Osteocyte (in vitro differentiated cells): ENCODE measurements at places on chromosomes 1 and 21.
A peak's percentile ranks its signal among the peaks of the same experiment; 100 is the strongest.

DNA sequence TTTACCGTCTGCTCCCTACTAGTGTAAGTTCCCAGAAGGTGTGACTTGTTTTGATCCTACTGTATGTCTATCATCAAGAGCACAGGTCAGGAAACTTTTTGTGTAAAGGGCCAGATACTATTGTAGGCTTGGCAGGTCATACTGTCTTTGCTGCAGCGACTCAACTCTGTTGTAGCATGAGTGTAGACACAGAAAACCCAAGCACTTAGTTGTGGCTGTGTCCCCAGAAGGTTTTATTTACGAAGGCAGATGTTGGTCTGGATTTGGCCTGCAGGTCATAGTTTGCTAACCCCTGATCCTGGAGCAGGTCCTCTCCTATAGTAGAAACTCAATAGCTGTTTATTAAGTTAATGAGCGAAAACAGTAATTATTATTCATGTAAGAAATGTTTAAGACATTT lies 365.9 kb upstream of the B3GALT2 start:
- no peak for DNase-seq

GRCh38 chr1:47262787-47263413 lies 30.9 kb upstream of the TAL1 start:
- no peak for DNase-seq

DNA sequence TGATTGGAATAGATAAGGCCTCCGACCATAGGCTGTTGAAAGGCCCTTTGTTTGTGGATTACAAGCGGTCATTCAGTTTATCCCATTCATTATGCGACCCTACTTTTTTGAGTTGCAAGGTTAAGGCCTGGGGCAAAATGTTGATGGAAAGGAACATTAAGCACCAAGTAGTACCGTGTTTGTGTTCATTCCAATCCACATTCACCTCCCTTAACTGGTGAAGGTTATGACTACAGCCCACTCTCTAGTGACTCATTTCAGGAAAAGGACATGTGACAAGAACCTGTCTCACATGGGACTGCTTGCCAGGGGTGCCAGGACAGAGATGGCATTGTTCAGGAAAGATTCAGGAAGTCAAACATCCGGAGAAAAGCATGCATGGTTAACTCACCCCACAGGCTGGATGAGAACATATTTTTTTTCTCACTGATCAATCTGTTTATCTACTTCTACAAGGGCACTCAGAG lies 81.6 kb downstream of the CD58 start:
- no peak for DNase-seq

- no peak for DNase-seq
Measured at GRCh38 chr1:150764617-150765101, 919 bp downstream of the CTSS start.

- peak; percentile 75 for DNase-seq
Measured at GRCh38 chr21:42319851-42320572, 4.8 kb upstream of the TFF3 start.

DNA sequence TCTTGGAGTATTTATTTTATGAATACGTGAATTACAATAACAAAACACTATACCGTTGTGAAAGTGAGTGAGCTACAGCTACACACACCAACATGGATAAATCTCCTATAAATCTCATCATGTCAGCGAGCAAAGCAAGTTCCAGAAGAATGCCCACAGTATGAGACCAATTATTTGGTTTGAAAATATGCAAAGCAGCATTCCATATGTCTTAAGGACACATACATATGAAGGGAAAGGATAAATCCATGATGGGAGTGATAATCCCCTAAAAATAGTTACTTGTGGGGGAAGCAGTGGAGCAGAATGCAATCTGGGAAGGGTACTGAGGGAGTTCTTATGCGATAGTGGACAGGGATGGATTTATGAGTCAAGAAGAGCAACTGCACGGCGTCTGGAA lies 261.3 kb downstream of the DISC1 start:
- no peak for DNase-seq

- no peak for DNase-seq
Measured at GRCh38 chr1:38028671-38029070, 16.1 kb downstream of the UTP11 start.

- DNase-seq: no peak
Measured at GRCh38 chr1:47944561-47944960, 52.6 kb downstream of the TRABD2B start.

DNA sequence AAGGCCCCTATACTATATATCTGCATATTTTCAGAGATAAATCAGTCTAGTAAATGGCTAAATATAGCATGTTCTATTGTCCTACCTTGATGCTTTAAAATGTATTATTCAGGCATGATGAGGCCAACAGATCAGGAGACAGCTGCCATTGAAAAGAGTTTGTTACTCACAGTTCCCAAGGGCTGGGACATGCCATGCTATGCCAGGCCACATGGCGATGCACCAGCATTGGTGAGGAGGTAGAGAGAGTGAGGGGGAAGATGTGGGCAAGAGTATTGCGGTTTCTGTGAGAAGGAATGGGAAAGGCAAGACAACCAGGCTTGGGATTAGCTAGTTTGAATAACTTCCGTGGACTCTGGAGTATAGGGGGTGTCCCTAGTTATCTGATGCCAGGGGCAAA lies 316.5 kb downstream of the DISC1 start:
- DNase-seq: no peak

DNA sequence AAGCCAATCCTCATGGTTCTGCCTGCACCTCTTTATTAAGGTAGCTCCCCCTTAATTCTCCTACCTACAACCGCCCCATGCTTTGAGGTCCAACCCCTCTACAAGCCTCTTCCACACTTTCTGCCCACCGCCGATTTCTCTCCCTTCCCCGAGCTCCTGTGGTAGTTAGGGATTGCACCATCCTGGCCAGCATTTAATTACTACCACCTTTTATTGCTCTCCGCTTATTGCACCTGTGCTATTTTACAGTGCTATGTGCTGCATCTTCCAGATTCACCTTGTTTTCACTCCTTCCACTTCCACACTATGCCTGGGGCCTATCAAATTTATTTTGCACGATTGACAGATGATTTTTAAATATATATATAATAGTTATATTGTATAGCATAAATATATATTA lies 29.3 kb upstream of the DNAJC11 start:
- DNase-seq: no peak

DNA sequence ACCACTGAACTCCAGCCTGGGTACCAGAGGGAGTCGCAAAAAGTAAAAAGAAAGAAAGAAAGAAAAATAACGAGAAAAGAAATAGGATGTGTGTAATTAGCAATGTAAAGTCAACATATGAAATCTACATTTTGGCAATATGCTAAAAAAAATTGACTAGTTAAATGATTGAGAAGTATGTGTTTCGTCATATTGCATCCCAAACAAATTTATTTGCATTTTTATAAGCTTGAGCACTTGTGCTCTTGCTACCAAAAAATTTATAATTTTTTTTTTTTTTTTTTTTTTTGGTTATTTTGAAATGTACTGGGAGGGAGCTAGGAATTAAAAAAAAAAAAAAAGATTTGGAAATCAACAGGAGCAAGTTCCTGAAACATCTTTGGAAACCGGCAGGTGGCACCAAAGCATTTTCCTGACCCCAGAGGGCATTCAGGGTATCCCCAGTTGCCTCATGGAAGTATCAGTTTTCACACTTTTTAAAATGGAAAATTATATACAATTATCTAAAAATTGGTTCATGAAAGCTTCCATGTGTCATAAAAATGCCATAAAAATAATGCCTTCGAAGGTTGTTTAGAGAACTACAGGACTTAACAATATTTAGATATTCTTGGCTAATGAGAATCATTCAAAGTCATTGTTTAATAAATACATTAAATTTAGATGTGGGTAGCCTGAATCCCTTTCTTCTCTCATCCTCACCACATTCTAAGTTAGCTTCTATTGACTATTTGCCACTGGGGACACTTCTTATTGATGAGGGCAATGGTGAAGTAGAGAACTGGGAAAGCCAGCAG lies 4.8 kb upstream of the HEATR1 start:
- DNase-seq: no peak

DNA sequence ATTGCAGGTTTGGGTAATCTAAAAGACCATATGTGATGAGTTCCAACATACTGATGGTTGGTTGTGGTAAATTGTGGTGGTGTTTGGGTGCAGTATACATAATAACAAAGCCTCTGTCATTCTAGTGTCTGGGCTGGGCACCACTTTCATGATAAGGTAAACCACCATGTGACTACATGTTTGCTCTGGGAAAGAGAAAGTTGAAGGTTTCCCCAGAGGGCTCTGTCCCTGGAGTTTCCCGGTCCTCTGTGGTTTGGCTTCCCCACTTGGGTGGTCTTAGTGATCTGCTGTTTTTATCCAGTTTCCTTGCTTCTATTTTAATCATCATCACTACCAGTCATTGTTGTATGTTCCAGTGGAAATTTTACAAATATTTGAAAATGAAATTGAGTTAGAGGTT lies 55.9 kb upstream of the TSPAN2 start:
- no peak for DNase-seq

DNA sequence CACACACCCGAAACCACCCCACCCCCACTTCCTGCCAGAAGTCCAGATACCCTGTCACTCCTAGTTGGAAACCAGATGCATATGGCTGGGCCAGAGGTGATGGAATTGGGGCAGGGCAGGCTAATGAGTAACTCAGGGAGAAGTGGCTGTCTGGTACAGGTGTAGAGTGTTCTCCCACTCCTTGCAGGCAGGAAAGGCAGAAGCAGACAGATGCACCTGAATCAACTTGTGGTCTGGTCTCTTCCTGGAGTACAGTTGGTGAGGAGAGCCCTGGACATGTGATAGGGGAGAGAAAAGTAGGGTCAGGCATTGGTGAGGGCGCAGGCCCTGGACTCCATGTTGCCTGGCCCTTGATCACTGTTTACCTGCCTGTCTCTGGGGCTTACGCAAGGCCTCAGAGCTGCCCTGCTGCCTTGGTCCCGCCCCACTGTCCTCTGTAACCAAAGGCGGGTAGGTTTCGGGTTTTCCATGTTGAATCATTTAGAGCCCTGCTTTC lies 2.5 kb downstream of the CGN start:
- no peak for DNase-seq

- DNase-seq: no peak
Measured at GRCh38 chr1:59523745-59524450, 227.0 kb downstream of the FGGY start.

DNA sequence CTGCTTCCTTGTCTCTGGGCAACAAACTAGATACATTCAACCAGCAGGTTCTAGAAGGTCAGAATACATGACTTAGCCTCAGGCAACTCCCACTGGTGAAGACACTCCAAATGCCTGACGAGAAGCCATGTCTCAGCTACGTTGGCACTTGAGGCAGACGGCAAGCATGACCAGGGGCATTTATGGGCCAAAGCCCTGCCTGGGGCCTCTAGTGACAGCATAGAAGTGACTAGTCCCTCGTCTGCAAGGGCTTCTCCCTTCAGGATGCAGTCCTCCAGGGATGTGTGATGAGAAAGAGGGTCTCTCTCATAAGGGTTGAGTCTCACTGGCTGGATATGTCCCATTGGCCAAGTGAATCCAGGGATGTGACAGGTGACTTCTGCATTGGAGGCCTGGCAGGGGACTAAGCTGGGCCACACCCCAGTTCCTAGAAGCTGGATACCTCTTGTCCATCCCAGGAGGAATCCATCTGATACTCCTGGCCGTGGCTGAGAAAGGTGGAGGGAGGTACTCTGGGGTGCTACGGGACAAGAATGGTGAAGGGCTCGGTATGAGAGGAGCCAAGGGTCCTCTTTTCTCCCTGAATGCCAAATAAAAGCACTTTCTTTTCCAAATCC lies 148.6 kb upstream of the HMGB4 start:
- peak; percentile 54 for DNase-seq

DNA sequence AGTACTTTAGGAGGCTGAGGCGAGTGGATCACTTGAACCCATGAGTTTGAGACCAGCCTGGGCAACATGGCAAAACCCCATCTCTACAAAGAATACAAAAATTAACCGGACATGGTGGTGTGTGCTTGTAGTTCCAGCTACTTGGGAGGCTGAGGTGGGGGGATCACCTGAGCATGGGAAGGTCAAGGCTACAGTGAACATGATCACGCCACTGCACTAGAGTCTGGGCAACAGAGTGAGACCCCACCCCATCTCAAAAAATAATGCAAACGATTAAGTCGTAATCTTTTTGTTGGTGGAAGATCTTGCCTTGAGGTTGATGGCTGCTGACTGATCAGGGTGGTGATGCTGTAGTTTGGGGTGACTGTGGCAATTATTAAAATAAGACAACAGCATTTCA lies 6.3 kb downstream of the RCAN3 start:
- no peak for DNase-seq
